ENCODE measurements at places on chromosomes 4 and X.

GRCh38 chr4:183244019-183244418 lies 76.1 kb downstream of the CLDN22 start:
- no peak for DNase-seq

- DNase-seq: no peak
Measured at GRCh38 chr4:3791910-3792542, 25.8 kb downstream of the ADRA2C start.

- no peak for DNase-seq
Measured at GRCh38 chr4:86755388-86755787, 93.8 kb downstream of the SLC10A6 start.

DNA sequence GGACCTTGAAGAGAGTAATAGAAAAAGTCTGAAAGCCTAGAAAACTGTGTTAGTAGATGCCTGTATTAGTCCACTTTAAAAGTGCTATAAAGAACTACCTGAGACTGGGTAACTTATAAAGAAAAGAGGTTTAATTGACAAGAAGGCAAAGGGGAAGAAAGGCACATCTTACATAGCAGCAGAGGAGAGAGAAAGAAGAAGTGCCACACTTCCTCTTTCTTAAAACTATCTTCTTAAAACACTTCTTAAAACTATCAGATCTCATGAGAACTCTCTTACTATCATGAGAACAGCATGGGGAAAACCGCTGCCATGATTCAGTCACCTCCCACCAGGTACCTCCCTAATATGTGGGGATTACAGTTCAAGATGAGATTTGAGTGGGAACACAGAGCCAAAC lies 18.8 kb upstream of the COL25A1 start:
- no peak for DNase-seq

DNA sequence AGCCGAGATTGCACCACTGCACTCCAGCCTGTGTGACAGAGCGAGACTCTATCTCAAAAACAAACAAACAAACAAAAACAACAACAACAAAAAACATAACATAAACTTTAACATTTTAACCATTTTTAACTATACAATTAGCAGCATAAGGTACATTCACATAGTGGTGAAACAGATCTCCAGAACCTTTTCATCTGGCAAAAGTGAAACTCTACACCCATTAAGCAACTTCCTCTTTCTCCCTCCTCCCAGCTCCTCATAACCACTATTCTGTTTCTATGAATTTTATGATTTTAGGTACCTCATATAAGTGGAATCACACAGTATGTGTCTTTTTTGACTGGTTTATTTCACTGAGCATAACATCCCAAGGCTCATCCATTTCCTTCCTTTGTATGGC lies 103.6 kb downstream of the FAM13A start:
- DNase-seq: no peak

DNA sequence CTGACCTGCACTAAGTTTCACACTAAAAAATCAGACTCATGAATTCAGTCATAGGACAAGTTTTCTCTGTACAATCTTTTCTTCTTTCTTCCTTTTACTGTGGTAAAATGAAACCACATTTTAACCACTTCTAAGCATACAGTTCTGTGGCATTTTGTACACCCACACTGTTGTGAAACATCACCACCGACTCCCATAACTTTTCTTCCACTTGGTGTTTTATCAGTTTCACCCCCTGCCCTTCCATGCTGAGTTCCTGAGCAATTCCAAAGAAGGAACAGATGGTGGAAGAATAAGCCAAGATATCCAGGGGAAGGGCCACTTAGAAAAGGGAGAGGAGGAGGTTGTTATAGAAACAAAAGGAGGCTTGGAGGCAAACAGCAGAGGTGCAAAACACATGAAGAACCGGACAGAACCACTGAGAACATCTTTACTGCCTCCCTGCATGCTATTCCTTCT lies 22.6 kb downstream of the SLC25A4 start:
- DNase-seq: no peak

- DNase-seq: no peak
Measured at GRCh38 chr4:105967058-105967658, 71.9 kb downstream of the NPNT start.

- no peak for DNase-seq
Measured at GRCh38 chr4:22473268-22473667, 42.6 kb downstream of the ADGRA3 start.

DNA sequence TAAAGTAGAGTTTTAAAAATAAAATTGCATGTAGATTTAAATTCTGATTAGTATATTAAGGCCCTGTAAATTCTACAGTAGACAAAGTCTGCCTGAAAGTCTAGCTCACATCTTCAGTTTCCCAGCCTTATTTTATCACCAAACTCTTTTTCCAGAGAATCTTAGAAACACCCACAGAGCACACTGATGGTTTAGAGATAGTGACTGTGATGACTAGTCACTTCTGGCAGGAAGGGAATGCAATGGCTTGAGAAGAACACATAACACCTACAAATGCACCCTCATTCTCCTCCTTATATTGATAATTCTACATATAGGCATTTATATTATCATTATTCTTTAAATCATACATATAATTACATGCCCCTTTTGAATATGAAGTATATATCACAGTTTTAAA lies 232.9 kb downstream of the ARAP2 start:
- no peak for DNase-seq

DNA sequence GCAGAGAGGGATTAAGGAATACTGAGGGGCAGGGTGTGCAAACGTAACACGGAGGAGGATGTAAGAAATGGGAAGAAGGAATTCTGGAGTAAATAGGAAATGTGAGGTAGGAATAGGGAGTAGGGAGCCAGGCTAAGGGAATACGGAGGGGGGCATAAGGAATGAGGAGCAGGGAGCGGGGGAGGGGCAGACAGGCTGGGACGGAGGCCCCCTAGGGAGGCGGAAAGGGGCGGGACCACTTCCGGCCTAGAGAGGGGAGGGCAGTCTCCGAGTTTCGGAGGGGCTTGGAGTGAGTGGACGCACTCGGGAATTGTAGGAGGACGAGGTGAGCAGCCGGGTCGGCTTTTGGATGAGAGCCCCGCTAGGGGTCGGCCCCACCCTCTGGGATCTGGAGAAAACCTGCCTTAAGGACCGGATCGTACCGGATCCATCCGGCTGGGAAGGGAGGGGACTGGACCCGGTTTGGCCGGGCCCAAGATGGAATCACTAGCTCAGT lies 612 bp downstream of the MAGED2 start:
- peak; percentile 8 for DNase-seq

GRCh38 chr4:139227729-139228404 lies 50.8 kb upstream of the ELF2 start:
- DNase-seq: no peak

GRCh38 chr4:107472265-107472948 lies 247.6 kb downstream of the PAPSS1 start:
- no peak for DNase-seq

- DNase-seq: no peak
Measured at GRCh38 chr4:120446051-120446567, 379.5 kb upstream of the MAD2L1 start.

GRCh38 chr4:173191623-173192041 lies 23.0 kb downstream of the GALNT7 start:
- DNase-seq: no peak

- no peak for DNase-seq
Measured at GRCh38 chr4:47368211-47368610, 95.3 kb downstream of the COMMD8 start.

GRCh38 chr4:86233681-86234080 lies 126.2 kb downstream of the MAPK10 start:
- DNase-seq: no peak

DNA sequence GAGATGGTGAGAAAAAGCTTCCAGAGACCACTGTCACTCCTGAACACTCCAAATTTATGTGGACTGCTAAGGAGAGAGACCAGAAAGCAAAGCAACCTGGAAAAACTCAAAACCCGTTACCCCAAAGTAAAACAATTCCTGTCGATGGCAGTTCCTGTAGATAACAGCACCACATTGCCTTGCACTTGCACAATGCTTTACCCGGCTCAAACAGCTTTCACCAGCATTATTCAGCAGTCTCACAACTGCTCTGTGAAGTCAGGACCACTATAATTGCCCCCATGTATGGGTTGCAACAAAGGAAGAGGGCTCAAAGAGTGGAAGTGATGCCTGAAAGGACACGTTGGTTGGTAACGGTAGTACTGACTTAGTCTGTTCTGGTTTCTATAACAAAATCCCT lies 234.8 kb downstream of the BCOR start:
- DNase-seq: no peak

GRCh38 chrX:1223242-1223600 lies 10.8 kb upstream of the CRLF2 start:
- no peak for DNase-seq

DNA sequence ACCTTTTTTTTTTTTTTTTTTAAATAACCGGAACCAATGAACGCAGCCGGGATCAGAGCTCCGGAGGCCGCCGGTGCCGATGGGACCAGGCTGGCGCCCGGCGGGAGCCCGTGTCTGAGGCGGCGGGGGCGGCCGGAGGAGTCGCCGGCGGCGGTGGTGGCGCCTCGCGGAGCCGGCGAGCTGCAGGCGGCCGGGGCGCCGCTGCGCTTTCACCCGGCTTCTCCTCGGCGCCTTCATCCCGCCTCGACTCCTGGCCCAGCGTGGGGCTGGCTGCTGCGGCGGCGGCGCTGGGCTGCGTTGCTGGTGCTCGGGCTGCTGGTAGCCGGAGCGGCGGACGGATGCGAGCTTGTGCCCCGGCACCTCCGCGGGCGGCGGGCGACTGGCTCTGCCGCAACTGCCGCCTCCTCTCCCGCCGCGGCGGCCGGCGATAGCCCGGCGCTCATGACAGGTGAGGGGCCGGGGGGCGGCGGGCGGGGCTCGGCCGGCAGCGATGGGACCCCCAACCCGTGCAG lies 337 bp downstream of the STIM2 start:
- peak; percentile 43 for DNase-seq

DNA sequence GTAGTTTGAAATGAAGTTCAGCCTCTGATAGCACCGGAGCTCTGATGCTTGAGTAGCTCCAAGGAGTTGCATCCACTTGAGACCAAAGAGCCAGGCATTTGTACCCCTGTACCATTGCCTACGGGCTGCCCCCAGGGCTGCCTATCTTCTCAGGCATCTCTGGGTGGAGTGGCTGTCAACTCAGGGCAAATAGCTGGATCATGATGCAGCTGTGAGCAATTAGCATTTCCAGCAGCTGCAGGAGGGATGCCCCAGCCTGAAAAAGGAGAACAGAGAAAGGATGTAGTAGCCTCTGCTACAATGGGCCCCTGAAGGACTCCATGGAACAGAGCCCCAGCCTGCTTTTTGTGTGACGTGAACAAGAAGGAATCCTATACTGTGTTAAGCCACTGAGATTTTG lies 492.6 kb downstream of the BCOR start:
- DNase-seq: no peak

- no peak for DNase-seq
Measured at GRCh38 chr4:70841951-70842350, 2.3 kb upstream of the GRSF1 start.

GRCh38 chr4:2299794-2300193 lies 37.9 kb upstream of the MXD4 start:
- no peak for DNase-seq

GRCh38 chrX:20421275-20421674 lies 154.6 kb upstream of the RPS6KA3 start:
- DNase-seq: no peak

GRCh38 chr4:99090481-99091215 lies 2.1 kb upstream of the ADH5 start:
- no peak for DNase-seq

- no peak for DNase-seq
Measured at GRCh38 chr4:53199356-53199755, 166.5 kb downstream of the SCFD2 start.

DNA sequence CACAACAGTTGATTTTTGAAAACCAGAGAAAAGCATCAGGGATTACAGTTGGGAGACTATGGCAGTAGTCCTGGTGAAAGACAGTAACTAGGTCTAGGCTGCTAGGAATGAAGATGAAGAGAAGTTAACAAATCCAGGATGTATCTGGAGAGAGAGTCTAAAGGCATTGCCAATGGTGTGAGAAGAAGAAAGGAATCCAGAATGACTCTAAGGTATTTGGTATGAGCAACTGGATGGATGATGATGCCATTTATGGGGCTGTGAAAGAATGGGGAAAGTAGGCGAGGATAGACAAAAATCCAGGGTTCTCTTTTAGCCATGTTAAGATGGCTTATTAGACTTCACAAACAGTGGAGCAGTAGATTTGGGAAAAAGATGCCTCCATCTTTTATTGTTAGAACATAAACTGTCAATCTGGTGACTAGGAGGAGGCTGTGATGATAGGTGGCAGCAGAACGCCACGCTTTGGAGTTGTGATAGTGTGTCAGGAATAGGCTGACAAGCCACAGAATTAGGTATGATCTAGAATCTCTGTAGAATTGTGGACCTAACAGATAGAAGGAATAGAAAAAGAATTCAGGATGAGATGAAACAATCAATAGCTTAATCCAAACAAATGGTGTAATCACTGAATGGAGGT lies 27.3 kb upstream of the JADE1 start:
- peak; percentile 30 for DNase-seq

DNA sequence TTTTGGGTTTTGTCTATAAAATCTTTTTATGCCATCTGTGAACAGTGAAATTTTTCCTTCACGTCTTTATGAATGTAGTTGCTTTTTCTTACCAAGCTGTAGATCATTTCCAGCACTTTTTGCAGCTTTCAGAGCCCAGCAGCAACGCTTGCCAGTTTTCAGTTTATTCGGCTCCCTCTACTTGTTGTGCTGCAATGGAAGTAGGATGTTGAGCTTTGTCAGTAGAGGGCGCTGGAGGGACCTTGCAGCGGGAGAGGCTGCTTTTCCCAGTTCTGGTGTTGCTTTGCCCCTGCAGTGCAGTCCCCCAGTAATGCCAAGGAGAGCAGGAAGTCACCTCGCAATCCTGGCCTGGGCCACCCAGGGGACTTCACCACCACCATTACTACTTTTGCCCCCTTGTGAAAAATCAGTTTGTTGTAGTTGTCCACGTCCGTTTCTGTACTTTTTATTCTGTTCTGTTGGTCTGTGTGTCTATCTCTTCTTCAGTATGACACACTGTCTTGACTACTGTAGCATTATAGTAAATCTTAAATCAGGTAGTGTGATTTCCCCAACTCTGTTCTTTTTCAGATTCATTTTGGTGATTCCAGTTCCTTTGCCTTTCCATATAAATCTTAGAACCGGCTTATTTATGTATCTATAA lies 21.8 kb downstream of the CMC4 start:
- DNase-seq: no peak

DNA sequence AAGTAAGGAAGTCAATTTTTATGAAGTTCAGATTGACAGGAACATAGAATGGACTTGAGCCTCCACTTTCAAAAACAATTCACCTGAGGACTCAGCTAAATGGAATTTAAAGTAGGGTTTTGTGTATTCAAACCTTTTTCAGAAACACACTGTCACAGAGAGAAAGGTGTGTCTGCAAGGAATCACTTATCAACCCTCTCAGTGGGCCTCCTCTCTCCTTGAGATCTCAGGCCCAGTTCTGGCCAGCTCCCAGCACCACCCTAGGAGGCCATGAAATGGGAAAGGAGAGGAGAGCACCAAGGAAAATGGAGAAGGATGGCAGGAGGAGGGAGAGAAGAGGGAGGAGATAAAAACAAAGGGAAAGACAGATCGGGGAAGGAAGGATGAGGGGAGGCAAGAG lies 28.6 kb downstream of the TMEM255A start:
- DNase-seq: no peak

- DNase-seq: no peak
Measured at GRCh38 chr4:25727711-25728493, 72.3 kb downstream of the SLC34A2 start.

GRCh38 chr4:106316773-106317409 lies 541 bp downstream of the AIMP1 start:
- no peak for DNase-seq
